ENCODE measurements at places on chromosomes 1 and 21.

GRCh38 chr1:208988811-208989222 is 594.7 kb upstream of the CAMK1G start:
- DNase-seq, result no peak

GRCh38 chr1:68145418-68146126 is 86.8 kb downstream of the WLS start:
- no peak for DNase-seq

GRCh38 chr1:51559064-51559500 is 40.0 kb upstream of the EPS15 start:
- peak; percentile 38 for DNase-seq

DNA sequence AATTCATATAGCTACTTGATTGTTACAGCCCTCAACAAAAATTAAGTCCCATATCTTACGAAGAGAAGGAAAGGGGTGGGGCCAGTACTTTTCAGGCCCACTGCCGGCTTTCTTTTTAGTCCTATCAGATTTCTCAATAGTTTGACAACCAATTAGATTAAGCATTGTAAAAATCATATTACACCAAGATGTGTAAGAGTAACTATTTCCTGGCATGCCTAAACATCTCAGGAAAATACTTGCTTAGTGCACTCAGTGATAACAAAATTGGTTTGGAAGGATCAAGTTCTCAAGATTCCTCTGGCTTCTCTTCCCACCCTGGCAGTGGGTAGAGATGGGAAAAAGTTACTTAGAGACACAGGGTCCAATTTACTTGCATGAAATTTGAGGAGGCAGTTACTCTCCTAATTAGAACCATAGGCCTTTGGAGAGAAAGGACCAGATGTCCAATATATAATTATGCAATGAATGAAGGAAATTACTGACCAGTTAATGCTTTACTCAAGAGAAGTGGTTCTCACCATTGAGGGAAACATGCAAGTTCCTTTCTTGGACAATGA is 30.1 kb downstream of the STPG1 start:
- no peak for DNase-seq

DNA sequence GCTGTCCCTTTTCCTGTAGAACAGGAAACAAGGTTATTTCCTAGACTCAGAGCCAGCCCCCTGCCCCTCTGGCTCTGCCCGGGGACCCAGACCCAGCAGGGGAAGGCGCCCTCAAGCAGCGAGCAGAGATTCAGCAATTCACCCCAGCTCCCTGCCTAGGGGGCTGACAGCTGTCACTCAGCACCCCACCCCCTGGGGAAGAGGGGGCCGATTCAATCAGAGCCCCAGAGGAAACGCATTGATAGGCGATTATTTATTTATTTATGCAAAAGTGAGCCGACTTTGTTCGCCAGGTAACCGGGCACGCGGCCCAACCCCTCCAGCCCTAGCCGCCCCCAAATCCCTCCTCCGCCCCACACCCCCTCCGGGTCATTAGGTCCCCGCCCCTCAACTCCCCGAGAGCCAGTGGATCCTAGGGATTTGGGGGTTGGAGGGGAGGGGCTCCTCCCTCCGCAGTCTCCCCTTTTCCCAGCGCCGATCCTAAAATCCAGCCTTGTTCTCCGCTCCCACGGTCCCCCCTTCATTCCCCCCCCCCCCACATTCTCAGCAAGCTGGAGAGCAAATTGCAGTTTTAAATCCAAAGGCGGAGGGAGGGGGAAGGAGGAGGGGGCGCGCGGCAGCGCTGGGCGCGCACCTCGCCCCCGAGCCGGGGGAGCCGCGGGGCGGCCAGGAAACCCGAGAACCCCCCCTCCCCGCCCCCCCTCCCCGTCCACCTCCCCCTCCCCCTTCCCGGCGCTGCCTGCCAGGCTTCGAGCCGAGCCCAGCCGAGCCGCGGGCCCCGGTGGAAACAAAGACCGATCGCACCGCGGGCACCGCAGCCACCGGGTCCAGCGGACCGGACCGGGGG is 1.3 kb downstream of the AHDC1 start:
- DNase-seq, result peak; percentile 88
